Suprapubic skin (tissue), 4 donors: ENCODE measurements at places on chromosomes 12 and 14.

DNA sequence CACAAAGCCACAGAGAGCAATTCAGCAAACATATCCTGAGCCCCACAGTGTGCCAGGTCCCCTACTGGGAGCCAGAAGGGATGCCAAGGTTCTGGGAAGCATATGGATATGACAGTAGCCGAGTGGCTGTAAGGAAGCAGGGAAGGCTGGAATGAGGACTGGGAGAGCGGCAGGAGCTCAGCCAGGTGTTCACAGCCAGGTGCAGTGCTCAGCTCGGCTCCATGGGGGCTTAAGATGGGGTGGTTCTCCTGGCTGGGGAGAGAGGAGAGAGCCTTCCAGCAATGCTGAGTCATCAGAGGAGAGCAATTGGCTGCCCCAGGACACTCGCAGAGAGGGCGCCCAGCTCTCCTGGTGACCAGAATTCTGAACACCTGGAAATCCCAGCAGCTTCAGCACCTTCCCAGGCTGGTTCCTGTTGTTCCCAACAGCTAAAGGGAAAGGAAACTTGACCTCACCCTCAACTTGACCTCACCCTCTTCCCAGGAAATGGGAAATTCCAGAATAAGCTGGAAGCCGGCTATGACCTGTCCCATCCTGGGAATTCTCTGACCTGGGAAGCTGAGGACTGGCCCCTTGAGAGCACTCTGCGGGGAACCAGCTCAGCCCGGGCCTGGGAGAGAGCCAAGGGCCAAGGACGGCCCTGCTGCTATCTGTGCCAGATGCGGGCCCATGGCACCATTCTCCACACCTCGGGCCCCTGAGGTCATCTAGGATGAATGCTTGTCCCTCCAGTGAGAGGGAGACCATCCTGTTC is 34.6 kb downstream of the SLC6A12 start:
- no peak for DNase-seq

DNA sequence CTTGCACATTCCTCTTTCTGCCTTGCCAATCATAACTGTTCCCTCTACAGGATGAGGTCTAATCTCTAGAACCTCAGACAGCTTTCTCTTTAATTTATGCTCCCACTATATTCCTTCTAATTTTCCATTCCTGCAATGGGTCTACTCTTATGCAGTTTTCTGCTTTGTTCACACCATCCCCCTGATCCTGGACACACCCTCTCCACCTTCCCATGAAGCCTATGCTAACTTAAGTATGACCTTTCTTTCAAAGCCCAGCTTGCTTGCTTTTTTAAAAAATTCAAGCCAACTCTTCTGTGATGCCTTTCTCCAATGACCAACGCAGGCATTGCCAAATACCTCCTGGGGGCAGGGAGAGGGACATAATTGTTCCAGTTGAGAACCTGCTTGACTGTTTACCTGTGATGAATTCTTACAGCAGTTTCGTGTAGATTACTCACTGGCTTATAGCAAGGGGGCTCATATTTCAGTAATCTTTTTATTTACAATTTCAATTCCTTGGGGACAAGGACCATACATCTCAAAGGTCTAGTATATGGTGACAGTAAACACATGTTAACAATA is 7.8 kb downstream of the SLC38A1 start:
- DNase-seq = no peak

- DNase-seq = no peak
Measured at GRCh38 chr12:79414252-79414651, 276.5 kb downstream of the PAWR start.

DNA sequence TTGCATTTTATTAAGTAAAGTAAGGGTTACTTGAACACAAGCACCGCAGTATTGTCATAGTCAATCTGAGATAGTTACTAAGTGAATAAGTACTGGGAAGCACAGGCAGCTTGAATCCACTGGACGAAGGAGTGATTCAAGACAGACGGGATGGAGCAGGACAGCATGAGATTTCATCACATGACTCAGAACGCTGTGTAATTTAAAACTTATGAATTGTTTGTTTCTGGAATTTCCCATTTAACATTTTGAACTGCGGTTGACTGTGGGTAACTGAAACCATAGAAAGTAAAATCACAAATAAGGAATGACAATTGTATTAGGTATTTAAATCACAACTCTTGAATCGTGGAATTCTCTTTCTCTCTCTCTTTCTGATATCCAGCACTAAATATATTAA is 1630.4 kb upstream of the SEL1L start:
- DNase-seq = no peak

DNA sequence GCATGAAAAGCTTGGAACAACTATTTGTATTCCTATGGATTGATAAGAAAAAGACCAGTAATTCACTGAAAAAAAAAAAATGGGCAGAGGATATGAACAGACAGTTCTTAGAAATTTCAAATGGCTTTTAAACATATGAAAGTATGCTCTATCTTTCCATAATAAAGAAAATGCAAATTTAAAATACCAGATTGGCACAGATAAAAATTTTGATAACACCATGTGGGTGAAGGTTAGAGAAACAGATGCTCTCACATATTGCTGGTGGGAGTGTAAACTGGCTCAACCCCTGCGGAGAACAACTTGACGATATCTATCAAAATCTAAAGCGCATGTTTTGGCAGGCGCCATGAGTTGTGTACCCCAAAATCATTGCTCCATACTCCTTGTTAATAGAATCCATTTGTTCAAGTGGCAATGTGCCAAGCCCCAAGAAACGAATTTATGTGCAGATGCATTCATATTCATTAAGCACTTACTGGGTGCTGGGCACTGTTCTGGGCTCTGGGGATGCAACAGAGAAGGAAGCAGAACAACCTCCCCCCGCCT is 29.5 kb upstream of the TMPO start:
- no peak for DNase-seq

DNA sequence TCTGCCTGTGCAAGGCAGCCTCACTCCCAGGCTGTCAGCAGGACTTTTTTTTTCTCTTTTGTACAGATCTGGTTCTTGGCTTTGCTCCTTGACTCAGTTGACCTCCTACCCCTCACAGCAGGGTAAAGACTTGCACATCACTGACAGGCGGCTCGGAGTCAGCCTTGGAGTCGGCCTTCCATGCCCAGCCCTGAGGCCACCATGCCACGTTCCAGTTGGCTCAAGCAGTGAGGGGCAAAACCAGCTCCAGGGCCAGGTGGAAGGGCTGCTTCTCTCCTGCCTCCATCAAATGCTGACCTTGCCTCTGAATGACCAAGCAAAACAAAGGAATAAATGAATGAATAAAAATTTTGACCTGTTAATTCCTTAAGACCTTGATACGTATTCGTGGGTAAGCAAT is 27.6 kb downstream of the JAG2 start:
- DNase-seq = no peak

GRCh38 chr12:15854916-15855315 is 27.3 kb upstream of the STRAP start:
- DNase-seq = no peak

DNA sequence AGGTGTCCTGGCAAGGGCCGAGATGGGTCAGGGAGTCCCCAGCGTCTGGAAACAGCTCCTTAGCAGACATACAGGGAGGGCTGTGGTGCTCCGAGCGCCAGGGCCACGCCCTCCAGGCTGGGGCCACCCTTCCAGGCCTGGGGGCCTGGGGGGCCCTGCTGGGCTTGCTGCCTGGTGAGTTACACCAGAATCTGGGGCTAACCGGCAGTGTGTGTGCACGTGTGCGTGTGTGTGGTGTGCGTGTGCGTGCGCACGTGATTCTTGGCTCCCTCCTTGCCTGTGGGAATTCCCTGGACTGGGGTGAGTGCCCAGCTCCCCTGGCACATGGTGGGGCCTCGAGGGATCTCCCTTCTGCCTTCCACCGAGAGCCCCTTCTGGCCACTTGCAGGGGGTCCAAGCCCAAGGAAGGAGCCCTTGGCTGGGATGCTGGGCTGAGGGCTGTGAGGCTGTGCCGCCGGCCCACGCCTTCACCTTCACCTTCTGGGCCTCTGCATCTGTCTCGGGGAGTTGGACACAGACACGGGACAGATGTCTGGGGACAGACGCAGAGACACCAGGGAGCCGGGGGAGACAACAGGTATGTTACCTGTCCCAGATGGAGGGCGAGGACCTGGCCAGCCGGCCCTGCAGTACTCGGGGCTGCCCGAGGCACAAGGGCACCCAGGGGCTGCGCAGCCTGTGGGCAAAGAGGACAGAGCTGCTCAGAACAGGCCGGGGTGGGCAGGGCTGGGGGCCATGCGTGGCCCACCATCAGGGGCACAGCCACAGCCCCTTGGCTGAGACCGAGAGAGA is 37.2 kb downstream of the BEGAIN start:
- DNase-seq = no peak

GRCh38 chr12:95637471-95638155 is 86.3 kb upstream of the USP44 start:
- no peak for DNase-seq

DNA sequence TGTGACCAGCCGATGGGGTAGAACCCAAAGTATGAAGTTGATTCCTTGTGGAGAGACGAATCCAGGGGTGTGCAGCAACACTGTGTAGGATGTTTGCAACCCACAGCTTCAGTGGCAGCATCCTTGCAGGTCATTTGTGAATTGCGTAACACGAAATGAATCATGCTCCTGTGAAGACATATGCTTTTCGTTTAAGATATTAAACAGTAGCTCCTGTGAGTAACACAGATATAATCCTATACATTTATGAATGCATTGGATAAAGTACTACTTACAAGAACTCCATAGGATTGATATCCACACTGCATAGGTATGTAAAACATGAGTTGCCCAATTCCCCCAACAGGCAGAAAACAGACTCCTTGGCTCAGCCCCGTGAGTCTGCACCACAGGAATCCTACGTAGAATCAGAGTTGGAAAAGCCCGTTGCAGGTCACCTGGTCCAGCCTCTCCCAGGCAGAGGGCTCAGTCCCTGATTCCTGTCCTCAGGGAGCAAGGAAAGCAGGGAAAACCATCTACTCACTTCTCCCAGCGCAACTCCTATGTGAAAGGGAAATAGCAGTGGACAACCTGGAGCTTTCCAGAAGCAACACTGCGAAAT is 75.8 kb downstream of the GPATCH2L start:
- no peak for DNase-seq

- DNase-seq = no peak
Measured at GRCh38 chr14:74134484-74134883, 49.7 kb downstream of the LIN52 start.

- DNase-seq = no peak
Measured at GRCh38 chr14:67191768-67192290, 2.6 kb downstream of the GARIN2 start.

GRCh38 chr12:92063641-92064040 is 82.0 kb downstream of the BTG1 start:
- no peak for DNase-seq

GRCh38 chr12:84973026-84973425 is 60.4 kb upstream of the SLC6A15 start:
- DNase-seq = no peak

- DNase-seq = no peak
Measured at GRCh38 chr12:119044094-119044493, 62.8 kb downstream of the SRRM4 start.

DNA sequence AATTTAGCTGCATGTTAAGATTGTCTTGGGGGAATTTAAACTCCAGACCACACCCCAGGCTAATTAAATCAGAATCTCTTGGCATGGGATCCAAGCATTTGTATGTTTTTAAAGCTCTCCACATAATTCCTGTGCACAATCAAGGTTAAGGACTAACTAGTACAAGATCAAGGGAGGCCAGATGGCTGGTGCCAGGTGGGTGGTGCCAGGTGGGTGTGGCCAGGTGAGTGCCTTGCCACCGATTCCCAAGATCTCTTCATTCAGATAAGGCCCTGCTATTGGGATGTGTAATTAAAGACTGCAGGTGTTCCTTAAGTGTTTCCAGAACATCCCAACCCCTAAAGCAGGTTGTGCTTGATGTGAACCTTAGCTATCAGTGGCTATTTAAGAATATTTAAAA is 75.1 kb downstream of the NRXN3 start:
- DNase-seq = no peak

- no peak for DNase-seq
Measured at GRCh38 chr12:48901278-48901677, 24.0 kb downstream of the FKBP11 start.

- no peak for DNase-seq
Measured at GRCh38 chr12:123540899-123541662, 7.6 kb upstream of the RILPL1 start.

- DNase-seq = no peak
Measured at GRCh38 chr12:111222027-111222414, 146.9 kb downstream of the PHETA1 start.

- DNase-seq = no peak
Measured at GRCh38 chr12:122722387-122722786, 5.8 kb upstream of the HCAR3 start.

GRCh38 chr12:45703942-45704341 is 25.6 kb upstream of the ARID2 start:
- no peak for DNase-seq

DNA sequence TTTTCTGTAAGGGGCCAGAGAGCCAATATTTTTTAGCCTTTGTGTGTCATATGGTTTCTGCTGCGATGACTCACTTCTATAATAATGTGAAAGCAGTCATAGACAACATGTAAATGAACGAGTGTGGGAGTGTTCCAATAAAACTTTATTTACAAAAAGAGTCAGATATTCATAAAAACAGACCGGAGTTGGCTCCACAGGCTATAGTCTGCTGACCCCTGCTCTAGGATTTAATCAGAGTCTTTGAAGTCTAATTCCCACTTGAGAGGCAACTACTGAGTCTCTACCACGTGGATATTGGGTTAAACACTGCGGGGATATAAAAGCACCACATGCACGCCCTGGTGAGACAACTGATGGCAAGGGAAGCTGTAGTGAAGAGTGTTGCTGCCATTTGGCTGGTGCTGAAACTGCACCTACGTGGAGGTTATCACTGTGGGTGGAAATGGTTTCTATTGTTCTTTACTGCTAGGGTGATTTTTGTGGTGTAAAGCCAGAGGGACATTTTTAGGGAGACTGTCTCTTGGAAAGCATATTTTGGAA is 3.6 kb upstream of the NINJ2 start:
- no peak for DNase-seq

DNA sequence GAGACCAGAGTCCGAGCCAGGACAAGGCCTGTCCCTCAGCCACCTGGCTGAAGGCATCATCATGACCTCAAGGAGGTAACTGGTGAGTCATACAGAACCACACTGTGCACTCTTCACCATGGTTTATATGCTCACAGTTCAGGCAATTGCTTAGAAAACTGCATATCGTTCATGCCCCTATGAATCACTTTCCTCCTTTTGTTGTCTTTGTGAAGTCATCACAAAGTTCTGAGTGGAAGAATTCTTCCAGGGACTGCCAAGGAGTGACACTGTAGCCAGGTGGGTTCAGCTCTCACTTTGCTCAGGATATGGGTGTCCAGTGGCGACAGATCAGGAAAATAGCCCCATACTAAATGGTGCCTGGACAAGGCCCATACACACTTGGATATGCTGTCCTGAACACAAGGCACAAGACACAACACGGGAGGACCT is 92.5 kb downstream of the DPF3 start:
- no peak for DNase-seq
